ENCODE measurements at places on chromosomes 7 and 10.

- no peak for DNase-seq
These were observed 40.2 kb downstream of the SEMA3E start for GRCh38 chr7:83608716-83609115.

- DNase-seq = no peak
These were observed 118.9 kb downstream of the AUTS2 start for GRCh38 chr7:69717221-69717620.

DNA sequence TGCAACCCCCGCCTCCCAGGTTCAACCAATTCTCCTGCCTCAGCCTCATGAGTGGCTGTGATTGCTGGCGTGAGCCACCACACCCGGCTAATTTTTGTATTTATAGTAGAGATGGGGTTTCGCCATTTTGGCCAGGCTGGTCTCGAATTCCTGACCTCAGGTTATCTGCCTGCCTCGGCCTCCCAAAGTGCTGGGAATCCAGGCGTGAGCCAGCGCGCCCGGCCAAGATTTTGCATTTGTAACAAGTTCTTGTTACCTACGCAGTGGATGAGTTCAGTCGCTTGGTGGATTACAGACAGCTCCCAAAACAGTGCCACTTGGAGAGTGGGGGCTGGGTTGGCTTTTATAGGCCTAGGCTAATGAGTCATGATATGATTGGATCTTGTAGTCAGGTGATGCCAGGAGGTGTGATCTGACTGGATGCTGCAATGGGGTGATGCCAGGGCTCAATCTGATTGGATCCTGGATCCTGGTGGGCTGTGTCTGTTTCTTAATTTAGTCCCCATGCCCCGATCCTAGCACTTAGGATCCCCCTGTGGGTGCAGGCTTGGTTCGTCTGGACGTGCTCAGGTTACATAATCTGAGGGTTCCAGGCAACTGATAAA is 20.3 kb downstream of the SBDS start:
- DNase-seq = no peak

GRCh38 chr10:110229155-110229554 is 21.8 kb downstream of the MXI1 start:
- DNase-seq = no peak

DNA sequence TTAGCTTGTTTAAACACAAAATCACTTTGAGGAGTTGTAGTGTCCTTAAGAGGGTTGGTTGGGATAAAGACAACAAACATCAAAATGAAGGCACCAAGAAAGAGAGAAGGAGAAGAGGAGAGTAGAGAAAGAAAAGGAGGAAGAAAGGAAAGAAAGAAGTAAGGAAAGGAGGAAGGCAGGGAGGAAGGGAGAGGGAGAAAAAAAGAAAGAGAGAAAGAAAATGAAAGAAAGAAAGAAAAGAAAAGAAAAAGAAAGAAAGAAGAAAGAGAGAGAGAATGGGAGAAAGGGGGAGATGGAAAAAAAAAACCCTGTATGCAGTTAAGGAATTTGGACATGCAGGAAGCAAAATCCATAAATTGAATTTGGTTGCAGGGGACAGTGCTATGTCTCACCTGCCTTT is 635.4 kb upstream of the FZD8 start:
- DNase-seq = no peak
